ENCODE measurements at places on chromosomes 4 and X. TPM values are rescaled to one million over a fixed set of nuclear protein-coding genes. Genes with fewer than 3 reads are reported as not detected.
A peak's percentile ranks its signal among the peaks of the same experiment; 100 is the strongest.

SASH3 gene
- polyA plus RNA-seq = not detected

- no peak for DNase-seq
Observed at GRCh38 chr4:18722748-18723191, 701.2 kb upstream of the LCORL start.

- peak; percentile 75 for DNase-seq
Observed at GRCh38 chr4:125123570-125124109, 191.1 kb upstream of the FAT4 start.

ESX1 gene
- polyA plus RNA-seq = not detected

PPP4R3C gene
- not detected for polyA plus RNA-seq

DNA sequence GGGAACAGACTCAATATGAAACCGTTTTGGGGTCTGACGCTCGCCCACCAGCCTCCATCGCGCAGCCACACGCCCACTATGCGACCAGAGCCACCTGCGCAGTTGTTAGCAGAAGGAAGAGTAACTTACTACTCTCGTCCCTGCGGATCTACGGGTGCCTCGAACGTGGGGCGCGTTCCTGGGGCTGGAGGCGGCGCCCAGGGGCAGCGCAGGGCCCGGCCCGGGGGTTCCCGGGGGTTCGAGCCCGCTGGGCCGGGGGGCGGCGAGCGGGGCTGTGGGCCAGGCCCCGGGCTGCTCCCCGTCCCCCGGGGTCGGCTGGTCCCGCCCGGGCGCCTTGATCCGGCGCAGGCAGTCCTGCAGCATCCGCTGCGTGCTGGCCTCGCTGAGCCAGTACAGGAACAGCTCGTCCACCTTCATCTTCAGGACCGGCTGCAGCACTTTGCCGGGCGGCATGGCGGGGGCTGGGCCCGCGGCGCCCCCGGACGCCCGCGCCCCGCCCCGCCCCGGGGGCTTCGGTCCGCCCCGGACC, 404 bp downstream of the PPP2R3B start:
- DNase-seq = no peak

GRCh38 chr4:37892641-37893040, 1.8 kb downstream of the TBC1D1 start:
- no peak for DNase-seq

DNA sequence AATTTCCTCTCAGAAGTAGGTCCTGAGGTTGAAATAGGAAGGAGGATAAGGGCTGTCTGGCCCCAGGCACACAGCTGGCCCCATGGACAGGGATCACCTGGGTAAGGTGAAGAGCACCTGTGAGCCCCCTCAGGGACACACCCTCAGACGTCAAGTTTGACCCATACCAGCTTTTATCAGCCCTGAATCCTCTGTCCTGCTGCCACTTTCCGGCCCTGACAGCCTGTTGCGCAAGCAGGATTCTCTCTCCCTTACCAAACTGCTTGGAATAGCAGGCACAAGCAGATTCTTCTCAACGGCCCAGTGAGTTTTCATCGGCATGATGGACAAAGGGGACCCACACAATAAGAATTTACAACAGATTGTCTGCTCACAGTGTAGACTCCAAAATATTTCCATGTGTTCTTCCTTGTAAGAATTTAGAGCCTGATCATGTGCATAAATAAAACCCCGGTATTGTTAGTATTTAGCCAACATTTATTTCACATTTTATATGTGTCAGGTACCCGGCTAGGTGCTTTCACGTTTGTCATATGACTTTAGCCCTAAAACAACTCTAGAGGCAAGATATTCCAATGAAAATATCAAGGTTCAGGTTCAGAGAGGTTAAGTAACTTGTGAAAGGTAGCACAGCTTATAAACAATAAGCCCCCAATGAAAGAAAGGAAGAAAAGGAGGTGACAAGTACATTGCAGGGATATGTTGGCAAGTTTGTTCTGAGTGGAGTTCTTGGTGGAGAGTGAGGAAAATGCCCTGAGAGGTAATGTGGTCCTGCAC, 107.2 kb upstream of the KIT start:
- no peak for DNase-seq

DNA sequence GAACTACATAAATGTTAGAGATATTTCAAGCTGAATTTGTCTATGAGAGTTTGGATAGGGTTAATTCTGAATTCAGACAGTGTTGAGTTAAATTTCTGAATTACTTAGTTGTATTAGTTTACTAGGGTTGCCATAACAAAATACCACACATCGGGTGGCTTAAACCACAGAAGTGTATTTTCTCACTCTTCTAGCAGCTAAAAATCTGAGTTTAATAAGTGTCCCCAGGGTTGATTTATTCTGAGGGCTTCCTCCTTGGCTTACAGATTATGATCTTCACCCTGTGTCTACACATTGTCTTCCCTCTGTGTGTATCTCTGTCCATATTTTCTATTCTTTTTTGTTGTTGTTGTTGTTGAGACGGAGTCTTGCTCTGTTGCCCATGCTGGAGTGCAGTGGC, 318.6 kb downstream of the PACRGL start:
- no peak for DNase-seq

FRMPD3 gene
- 0.22 TPM for polyA plus RNA-seq

DNA sequence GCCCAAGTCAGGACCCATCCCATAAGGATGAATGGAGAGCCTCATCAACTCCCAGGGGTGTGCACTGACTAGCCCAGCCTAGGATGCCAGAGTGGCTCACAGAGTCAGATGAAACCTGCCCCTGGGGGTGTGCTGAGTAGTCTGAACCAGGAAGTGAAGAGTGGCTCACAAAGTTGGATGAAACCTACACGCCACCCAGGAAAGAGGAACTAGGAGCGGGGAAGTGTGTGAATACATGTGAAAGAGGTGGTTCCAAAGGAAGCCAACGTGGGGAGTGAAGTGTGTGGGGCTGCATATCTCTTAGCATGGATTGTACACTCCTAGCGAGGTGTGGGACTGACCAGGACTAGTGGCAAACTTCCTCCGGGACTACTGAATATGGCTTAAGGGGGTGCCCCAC, 902.1 kb upstream of the NDST4 start:
- no peak for DNase-seq

ITGB1BP2 gene
- polyA plus RNA-seq = 133 TPM

GRCh38 chrX:10856797-10857196, 236.4 kb upstream of the MID1 start:
- DNase-seq = no peak

ZIC3 gene
- 0.12 TPM for polyA plus RNA-seq

GRCh38 chr4:119755599-119755998, 127.0 kb upstream of the PDE5A start:
- DNase-seq = no peak

- no peak for DNase-seq
Observed at GRCh38 chr4:185874516-185875230, 62.7 kb upstream of the SORBS2 start.

TAF7L gene
- polyA plus RNA-seq = 0.26 TPM

DNA sequence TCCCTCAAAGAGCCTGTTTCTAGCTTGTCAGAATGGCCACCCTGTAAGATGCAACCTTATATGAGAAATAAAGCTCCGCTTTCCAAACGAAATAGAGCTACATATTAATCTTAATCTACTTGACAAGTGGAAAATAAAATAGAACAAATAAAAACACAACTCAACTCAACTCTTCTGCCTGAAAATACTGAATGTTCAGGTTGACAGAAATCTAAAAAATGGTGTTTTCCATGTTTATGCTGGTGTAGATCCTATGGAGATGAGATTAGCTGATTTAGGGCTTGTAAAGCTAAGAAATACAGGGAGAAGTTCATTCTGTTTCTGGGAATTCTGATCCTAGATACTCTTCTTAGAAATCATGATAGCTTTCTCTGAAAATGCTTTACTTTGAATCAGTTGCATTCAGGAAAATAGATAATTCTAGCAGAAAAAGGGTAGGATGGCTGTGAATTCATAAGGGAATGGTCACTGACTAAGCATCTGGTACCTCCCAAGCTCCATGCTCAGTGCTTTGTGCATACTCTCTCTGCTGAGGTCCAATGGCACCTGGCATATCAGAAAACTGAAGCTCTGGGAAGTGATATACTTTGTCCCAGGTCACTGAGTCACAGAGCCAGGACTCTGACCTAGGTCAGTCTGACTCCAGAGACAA, 89.2 kb upstream of the EXOC1L start:
- no peak for DNase-seq

DNA sequence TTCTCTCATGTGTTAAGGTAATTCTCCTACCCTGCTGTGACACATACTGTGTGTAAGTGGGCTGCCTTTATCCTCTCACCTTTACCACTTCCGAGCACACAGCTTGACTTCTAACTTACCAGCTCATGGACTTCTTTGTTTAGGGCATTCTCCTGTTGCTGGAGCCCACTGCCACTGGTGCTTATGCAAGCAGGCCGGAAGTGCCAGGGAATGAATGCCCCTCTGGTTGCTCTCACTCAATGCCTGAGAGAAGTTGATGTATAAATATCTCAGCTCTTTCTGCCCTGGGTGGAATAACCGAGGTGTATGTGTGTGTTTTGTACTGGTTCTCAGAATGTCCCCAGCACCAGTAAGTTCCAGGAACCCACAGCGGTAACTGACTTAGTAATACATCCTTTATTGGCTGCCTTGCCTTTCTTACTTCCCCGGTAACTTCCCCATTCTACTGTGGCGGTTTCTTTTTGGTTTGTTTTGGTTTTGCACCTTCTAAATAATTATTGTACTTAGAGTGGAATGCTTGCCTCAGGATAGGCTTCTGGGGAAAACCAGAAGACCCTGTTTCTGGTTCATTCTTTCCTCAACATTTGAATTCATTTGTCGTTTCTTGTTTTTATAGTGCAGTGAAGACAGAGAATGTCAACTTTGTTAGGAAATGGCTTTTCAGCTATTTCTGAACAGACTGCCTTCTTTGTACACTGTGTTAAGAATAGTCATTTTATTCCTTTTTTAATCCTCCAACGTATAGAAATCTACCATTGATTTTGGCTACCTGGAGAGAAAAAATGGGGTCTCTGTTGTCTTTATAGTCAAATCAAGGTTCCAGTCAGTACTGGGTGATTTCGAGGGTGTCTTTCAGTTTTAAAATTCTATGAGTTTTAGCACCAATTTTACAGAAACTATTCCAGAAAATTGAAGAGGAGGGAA, 45.4 kb downstream of the CXorf58 start:
- no peak for DNase-seq

DNA sequence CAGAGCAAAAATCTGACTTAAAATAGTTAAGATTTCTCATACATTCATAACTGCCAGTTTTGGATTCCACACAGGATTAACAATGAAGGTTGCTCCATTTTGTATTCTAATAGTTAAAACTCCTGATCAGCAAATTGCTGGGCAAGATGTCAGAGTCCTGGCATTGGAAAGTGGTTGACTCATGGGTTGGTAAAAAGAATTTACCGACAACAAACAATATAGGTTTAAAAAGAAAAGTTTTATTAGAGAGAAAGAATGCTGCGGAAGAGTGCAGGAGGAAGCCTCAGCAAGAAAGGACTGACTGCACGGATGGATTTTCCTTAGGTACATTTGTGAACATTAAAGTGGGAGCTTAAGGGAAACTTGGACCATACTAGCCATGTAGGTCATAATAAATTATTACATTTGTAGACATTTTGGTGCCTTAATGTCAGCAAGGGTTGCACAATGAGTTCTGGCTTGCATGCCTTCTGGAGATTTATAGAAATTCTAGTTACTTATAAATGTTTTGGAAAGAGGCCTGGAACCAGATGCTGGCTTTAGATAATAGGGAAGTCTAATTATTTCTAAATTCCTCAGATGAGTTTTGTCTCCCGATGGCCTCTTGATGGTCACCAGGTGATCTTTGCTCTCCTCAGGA, 25.4 kb upstream of the IL2 start:
- DNase-seq = no peak

DNA sequence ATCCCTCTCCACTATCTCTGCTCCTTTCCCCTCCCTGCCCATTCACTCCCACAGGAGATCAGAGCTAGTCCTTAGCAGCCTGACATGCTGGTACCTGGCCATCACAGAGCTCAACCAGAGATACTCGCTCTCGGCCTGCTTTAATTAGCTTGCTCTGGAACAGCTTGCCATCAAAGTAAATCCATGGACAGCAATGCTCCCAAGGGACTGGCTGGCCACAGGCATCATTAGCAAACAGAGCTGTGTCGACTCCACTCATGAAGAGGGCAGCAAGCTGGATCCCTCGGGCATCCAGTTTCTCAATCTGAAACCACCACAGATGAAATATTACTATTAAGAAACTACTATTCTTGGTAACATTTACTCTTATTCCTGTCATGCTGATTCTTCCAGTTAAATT, 43.4 kb upstream of the PHF8 start:
- DNase-seq = no peak

HPGD gene
- polyA plus RNA-seq = 20.5 TPM

DNA sequence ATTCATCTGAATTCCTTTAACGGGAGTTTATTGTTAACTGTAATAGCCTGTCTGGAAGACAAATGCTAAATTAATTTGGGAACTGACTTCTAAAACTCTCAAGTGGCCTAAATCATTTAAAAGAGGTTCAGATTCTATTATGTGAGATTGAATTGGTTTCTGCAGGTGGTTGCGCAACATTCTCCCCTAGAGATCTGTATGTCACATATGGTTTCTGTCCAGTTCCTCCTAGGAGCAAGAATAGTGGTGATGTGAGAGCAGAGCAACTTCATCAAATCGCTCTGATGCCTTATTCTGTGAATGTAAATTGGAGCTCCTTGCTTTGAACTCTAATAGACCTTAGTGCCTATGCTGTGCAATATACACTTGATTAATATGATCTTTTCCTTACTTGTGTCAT, 144.6 kb upstream of the GPR101 start:
- no peak for DNase-seq

DNA sequence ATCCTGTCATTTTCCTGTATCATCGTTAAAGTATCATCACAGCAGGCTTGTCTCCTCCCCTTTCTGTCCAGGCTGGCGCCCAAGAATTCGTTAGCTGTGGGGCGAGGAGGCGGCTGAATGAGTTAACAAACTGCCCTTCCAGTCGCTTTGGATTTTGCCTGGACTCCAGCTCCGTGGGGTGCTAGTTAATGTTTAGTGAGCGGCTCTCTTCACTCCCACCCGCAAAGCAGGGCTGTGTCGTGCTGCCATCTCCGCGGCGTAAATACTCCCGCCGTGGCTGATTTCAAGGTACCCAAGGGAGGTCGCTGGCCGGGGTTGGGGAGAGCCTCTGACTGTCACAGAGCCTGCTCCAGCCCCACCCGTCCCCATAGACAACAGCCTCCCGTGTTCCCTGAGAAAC, 44.9 kb upstream of the SPRY1 start:
- no peak for DNase-seq

GRCh38 chrX:68912113-68912512, 83.3 kb downstream of the EFNB1 start:
- DNase-seq = no peak

All from muscle of arm (tissue), 14 donors.